ENCODE measurements at places on chromosomes 12 and 14.

GRCh38 chr14:47442211-47442610 lies 233.2 kb downstream of the MDGA2 start:
- no peak for DNase-seq

- DNase-seq, result no peak
Measured at GRCh38 chr14:43001731-43002130, 1395.1 kb downstream of the LRFN5 start.

GRCh38 chr14:100554082-100554677 lies 33.0 kb downstream of the BEGAIN start:
- no peak for DNase-seq

DNA sequence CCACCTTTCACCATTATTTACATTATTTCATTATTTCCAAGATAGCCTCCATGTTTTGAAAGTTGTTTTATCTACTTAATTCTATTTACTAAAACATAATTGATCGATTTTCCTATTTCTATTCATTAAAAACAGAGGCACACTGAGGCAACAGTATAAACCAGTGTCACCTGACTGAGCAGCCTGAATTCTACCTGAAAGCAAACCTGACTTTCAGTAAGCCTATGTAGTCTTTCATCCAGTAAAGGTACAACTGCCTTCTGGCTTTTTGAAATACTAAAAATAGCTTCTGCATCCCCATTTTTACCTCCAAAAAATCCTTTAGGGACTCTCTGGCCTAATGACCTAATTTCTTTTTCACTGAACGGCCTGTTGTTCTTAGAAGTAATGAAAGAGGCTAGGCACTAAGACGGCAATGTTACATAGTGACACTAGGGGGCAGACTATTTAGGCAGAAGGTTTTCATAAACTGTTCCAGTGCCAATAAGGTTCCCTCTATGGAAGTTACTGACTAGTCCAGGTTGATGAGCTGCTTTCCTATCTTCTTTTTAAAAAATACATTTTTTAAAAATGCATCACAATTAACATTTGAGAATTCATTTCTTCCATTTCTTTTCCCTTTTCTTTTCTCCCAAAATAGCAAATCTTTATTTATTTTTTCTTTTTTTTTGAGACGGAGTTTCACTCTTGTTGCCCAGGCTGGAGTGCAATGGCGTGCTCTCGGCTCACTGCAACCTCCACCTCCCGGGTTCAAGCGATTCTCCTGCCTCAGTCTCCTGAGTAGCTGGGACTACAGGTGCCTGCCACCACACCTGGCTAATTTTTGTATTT lies 17.5 kb downstream of the ANAPC5 start:
- no peak for DNase-seq

- no peak for DNase-seq
Measured at GRCh38 chr12:93957168-93957567, 191.2 kb upstream of the PLXNC1 start.

- no peak for DNase-seq
Measured at GRCh38 chr12:121248622-121249021, 38.7 kb downstream of the P2RX4 start.

- DNase-seq, result no peak
Measured at GRCh38 chr14:103499709-103500108, 22.9 kb downstream of the CKB start.

DNA sequence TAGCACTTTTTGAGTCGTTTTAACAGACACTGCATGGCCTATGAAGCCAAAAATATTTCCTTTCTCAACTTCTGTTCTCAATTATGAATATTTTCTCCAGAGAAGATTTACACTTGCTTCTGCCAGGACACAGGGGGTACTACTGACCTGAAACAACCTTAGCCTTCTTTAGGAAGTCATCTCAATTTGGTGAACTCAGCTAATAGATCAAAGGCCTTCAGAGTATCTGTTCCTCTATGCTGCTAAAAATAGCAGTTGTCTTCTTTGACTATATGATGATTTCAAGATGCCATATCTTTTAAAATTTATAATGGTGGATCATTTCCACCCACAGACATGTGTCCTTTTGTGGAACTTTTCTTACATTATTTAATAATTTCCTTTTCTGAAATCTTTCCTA lies 14.0 kb upstream of the NDUFA12 start:
- no peak for DNase-seq

DNA sequence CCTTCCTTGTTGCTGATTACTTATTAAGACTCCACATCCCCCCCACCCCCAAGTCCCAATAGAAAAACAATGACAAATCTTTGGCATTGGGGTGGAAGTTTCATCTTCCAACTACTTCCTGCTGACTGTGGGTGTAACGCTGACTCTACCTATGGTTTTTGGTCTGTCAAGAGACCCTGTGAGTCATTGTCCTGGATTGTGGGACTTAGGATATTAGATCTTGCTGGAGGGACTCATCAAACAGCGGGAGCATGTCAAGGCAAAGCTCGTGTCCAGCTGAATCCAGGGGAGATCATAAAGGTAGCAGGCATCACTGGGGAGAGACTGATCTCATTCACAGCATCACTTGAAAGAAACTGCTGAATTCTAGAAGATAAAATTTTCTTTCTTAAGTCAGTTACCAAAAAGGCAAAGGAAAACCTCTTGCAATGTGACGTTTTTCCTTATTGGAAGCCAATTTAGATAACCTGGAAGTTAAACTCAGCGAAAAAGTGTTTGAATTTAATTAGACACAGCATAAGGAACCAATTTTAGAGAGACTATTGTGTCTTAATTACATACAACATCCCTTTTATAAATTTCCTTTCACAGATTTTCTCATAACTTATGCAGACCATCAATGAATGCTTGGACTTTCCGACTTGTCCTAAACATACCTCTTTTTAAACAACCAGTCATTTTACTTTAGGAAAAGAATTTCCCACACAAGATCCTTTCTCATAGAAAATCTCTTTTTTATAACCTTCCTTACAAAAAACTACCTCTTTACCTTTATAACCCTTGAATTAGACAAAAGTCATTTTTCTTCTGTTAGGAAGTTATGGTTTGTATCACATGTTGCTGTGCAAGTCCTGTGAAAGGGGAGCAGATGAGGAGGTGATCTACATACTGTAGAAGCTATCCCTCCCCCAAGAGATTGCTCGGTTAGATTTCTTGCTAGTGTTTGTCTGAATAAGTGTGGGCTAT lies 94.6 kb upstream of the SCAF11 start:
- DNase-seq, result no peak

DNA sequence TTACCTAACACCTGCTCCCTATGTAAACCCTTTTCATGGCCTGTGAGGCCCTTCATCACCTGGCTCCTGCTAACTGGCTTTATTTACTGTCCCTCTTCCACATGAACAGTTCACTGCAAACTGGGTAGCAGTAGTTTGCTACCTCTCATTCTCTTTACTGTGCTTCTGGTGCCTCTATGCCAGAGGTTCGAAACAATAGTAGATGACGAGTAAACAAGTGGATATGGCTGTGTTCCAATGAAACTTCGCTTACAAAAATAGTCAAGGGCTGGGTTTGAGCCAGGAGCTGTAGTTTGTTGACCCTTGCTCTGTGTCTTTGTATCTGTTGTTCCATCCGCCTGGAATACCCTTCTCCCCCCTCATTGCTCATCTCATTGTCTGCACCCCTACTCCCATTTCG lies 233.6 kb upstream of the RMST start:
- no peak for DNase-seq

GRCh38 chr12:25372969-25373817 lies 122.5 kb upstream of the KRAS start:
- DNase-seq, result no peak

GRCh38 chr12:20508359-20508758 lies 140.0 kb downstream of the PDE3A start:
- DNase-seq, result no peak

DNA sequence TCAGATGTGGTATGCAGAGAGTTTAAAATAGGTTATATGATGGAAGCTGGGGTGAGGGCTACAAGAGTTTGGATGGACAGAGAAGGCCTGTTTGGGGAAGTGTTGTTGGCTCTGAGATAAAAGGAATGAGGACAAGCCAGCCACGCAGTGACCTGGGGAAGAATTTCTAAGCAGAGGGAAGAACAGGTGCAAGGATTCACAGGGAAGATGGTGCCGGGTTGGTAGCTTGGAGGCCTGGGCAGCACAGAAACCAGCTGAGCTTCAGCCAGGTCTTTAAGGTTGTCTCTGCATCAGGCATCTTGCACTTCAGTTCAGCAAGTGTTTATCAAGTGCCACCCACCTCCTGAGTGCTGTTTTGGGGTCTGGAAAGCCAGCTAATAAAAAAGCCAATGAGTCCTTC lies 1163.7 kb downstream of the AACS start:
- DNase-seq, result no peak

DNA sequence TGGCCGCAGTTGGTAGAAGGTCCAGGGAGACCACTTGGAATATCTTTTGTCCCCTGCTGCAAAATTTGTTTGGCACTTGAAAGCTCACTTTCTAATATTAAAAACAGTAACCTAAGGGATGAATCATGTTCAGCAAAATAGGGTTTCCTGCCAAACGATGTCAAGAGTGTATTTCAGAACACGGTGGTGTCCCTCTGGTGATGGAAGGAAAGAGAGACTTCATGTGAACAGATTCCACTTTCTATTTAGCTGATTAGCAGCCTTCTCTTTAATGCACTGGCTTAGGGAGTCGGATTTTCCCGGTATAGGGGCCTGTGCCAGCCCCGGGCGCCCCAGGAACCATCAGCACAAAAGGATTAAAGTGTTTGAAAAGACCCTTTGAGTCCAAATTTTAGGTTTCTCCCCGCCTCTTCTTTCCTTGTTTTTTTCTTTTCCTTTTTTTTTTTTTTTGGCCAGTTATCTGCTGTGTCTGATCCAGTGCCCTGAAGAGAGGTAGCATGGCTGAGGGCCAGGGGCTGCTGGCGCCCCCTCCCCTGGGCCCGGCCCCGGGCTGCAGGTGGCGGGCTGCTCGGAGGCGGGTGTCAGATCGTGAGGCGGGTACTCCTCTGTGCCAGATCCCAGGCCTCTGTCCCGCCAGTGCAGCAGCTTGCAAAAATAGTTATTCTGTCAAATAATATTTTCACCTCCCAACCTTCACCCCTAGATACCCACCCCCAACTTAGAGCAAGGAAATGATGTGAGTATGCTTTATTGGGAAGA lies 88.3 kb downstream of the TESC start:
- DNase-seq, result no peak

- DNase-seq, result no peak
Measured at GRCh38 chr12:44848703-44849085, 27.4 kb downstream of the NELL2 start.

DNA sequence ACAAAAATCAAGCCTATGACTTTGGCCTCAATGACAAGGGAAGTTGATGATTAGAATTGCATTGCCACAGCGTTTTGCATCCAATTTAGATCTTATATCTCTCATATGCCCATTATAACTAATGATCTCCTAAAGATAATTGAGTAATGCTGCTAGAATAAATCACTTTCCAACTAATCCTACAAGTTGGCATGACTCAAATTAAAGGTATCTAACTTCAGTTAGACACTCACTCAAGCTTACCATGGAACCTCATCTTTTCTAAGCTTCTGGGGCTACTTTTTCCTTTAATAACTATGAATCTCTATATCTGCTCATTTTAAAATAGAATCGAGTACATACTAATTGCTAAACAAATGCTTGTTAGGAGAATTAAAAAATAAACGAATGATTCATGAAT lies 427.8 kb downstream of the BTG1 start:
- no peak for DNase-seq

- no peak for DNase-seq
Measured at GRCh38 chr12:108983227-108983626, 37.6 kb downstream of the SVOP start.

- DNase-seq, result no peak
Measured at GRCh38 chr12:32881107-32881506, 15.5 kb downstream of the PKP2 start.

- no peak for DNase-seq
Measured at GRCh38 chr12:12891881-12892355, 556 bp downstream of the GPRC5A start.

DNA sequence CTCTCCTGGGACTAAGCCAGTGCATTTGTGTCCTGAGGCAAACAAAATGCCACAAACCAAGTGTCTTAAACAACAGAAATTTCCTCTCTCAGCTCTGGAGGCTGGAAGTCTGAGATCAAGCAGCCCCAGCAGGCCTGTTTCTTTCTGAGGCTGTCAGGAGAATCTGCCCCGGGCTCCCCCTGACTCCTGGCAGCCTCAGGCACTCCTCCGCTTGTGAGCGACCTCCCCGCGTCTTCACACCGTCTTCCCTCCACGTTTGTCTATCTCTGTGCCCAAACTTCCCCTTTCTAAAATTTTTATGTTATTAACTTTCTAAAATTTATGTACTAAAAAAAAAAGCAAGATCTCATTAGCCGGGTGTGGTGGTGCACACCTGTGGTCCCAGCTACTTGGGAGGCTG lies 59.7 kb downstream of the RIMBP2 start:
- DNase-seq, result no peak

- no peak for DNase-seq
Measured at GRCh38 chr14:56046546-56046945, 71.7 kb upstream of the PELI2 start.

GRCh38 chr12:39956725-39957124 lies 149.2 kb downstream of the SLC2A13 start:
- no peak for DNase-seq

GRCh38 chr12:129071362-129071761 lies 218.1 kb downstream of the GLT1D1 start:
- no peak for DNase-seq

DNA sequence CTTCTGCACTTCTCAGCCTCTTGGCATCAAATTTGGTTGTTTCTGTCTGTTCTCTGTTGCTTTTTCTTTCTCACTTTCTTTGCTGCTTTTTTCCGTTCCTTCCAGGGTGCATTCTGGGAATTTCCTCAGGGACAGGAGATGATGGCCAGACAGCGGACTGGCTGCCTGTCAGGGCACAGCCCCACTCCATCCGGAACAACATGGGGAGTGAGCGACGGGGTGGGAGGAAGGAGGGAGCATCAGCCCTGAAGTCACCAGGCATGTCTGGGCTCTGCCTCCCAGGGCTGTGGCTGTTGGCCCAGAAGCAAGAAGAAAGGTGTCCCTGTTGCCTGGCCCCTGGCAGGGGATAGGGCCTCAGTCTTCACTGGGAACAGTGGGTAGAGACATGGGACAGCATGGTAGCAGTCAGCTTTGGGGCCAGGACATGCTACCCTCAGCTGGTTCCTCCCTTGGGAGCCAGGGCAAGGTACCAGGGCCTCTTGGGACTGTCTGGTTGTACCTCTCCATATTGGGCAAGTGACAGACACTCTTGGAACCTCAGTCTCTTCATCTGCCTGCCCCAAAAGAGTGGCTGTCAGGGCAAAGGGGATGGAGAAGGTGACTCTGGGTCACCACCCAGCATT lies 8.6 kb downstream of the PGF start:
- DNase-seq, result no peak

- no peak for DNase-seq
Measured at GRCh38 chr14:68477461-68478085, 315.3 kb downstream of the ZFP36L1 start.

DNA sequence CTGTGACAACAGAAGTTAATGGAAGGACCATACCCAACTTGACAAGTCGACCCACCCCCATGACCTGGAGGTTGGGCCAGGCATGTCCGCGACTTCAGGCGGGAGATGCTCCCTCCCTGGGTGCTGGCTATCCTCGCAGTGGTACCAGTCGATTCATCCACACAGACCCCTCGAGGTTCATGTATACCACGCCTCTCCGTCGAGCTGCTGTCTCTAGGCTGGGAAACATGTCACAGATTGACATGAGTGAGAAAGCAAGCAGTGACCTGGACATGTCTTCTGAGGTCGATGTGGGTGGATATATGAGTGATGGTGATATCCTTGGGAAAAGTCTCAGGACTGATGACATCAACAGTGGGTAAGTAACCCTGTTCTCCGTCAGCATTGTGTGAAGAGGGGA lies 220.1 kb downstream of the NAV3 start:
- no peak for DNase-seq

GRCh38 chr14:101029668-101030290 lies 126.3 kb upstream of the RTL1 start:
- DNase-seq, result no peak

- DNase-seq, result no peak
Measured at GRCh38 chr14:63501429-63501828, 41.7 kb downstream of the PPP2R5E start.

Measured in stimulated activated CD8-positive, alpha-beta memory T cell treated with anti-CD3 and anti-CD28 coated beads, Interleukin-2, amount 100 ng/mL, for 1 hour (primary cell).